ENCODE measurements at places on chromosomes 5 and 9. TPM values are rescaled to one million over a fixed set of nuclear protein-coding genes. Genes with fewer than 3 reads are reported as not detected.

Gene ANKRD18B
- total RNA-seq, result 1.9 TPM

Gene PNPLA7
- total RNA-seq, result 15.7 TPM

Gene PLEKHG4B
- not detected for total RNA-seq

Gene BTNL8
- not detected for total RNA-seq

- H3K27ac ChIP-seq, result no peak overlapping the region
- H3K27me3 ChIP-seq, result no peaks in the 10 kb centered on the region
- no peak for DNase-seq
- H3K36me3 ChIP-seq, result no peaks in the 10 kb centered on the region
These were observed 328 bp downstream of the CAMSAP1 start for GRCh38 chr9:135907006-135907430.

DNA sequence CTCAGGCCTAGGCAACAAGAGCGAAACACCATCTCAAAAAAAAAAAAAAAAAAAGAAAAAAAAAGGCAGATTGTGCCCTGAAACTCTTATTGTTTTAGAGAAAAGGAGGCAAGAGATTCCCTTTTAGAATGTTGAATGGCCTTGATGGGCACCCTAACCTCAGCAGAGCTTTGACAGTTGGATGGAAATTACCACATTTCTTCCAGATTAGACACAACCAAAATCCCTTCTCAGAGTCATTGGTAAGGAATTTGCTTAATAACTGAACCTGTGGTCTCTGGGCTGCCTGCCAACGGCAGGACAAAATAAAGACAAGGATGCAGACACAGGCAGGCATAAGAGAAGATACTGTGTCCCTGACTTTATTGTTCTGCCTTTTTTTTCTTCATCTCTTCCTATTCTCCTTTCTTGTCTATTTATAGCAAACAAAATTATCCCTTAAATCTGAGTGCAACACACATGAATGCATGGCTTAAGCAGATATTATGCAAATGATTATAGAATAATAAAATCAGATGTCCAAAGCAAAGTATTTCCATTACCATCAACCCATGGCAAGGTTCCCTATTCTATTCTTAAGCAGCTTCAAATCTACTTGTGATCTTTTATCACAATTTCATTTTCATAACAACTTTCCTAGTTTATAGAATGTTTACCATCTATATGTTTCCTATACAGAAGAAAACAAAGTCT lies 37.3 kb upstream of the TRIO start:
- no peak overlapping the region for H3K27ac ChIP-seq
- H3K36me3 ChIP-seq, result no peaks in the 10 kb centered on the region
- H3K4me3 ChIP-seq, result no peak overlapping the region
- no peak for DNase-seq

DNA sequence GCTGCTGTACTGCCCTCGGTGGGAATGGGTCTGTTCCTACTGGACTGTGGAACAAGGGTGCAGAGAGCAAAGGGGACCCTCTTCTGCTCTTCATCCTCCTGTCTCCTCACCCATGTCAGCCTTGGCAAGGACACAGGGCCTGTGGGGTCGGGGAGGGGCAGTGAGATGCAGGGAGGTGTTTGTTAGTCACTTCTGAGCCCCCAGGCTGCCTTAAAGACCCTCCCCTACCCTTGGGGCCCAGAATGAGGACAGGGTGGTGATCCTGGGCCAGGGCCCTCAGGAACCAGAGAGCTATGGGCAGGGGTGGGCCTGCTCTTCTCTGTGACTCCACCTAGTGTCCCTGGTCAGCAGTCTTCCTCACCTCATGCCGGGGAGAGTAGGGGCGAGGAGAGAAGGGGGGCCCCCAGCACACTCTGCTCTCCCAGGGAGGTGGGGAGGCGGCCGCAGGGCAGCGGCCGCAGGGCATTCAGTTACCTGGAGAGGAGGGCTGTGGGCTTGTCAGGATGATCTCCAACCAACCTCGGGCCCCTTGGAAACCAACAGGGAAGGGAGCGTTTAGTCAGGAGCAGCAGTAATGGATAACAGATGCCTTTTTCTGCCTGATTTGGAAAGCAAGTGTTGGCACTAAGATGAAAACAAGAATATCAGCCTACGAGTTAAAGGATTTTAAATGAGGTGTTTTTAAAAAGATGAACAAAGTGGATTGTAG lies 62.0 kb upstream of the GARNL3 start:
- H3K27ac ChIP-seq, result no peak overlapping the region
- H3K4me3 ChIP-seq, result no peak overlapping the region
- H3K4me1 ChIP-seq, result peaks cover 10% of the 10 kb centered on the region

DNA sequence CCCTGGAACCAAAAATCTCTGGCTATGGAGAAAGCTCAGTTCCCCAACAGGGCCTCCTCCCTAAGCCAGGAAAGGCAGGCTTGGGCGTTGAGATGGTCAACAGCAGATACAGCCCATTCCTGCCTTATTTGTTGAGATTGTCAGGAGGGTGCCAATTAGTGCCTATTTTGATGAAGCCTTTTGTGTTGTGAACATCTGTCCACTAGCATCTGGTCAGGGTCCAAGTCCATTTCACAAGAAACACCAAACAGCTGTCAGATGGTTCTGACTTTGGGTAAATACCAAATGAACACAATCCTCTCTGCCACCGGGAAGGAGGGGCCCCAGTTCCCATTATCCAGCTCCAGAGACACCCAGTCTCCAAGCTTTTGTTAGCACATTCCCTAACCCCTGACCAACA lies 19.9 kb downstream of the SEMA6A start:
- DNase-seq, result no peak
- no peaks in the 10 kb centered on the region for H3K4me1 ChIP-seq
- H3K4me3 ChIP-seq, result no peak overlapping the region
- no peaks in the 10 kb centered on the region for H3K36me3 ChIP-seq
- no peak overlapping the region for H3K27ac ChIP-seq
- no peaks in the 10 kb centered on the region for H3K27me3 ChIP-seq

GRCh38 chr9:90287567-90288274 lies 354.9 kb downstream of the DIRAS2 start:
- no peaks in the 10 kb centered on the region for H3K36me3 ChIP-seq
- no peak overlapping the region for H3K4me3 ChIP-seq
- no peaks in the 10 kb centered on the region for H3K27me3 ChIP-seq
- H3K4me1 ChIP-seq, result no peaks in the 10 kb centered on the region
- no peak for DNase-seq
- H3K27ac ChIP-seq, result no peak overlapping the region

GRCh38 chr5:329121-329735 lies 7.7 kb downstream of the AHRR start:
- DNase-seq, result no peak
- H3K4me3 ChIP-seq, result no peak overlapping the region
- no peaks in the 10 kb centered on the region for H3K36me3 ChIP-seq
- no peaks in the 10 kb centered on the region for H3K27me3 ChIP-seq

- no peaks in the 10 kb centered on the region for H3K4me1 ChIP-seq
- H3K36me3 ChIP-seq, result no peaks in the 10 kb centered on the region
- no peak within 1 kb of the TSS for H3K4me3 ChIP-seq
- DNase-seq, result no peak
These were observed at the start of gene SLC27A6 for GRCh38 chr5:128965011-128965637. Gene SLC27A6, plus strand, starts transcription at chr5:128965488. Its CDS starts 650 bp downstream, at chr5:128966138.

DNA sequence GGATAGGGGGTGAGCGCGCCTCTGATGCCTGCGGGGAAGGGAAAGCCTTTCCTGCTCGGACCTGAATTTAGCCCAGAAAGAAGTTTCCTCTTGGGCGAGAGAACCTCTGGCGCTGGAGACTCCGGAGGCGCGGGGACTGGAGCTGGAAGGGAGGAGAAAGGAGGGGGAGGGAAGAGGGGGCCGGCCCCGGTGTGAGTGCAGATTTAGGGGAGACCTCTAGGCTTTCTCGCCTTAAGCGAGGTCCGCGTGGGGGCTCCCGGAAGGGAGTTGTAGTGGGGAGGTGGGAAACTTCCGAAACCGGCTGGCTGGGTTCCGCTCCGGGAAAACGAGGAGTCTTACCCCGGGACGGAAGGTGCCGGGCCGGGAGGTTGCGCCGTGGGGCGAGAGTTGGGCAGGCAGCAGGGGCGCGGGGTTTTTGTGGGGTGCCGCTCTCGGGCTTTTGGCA lies 1.3 kb downstream of the PCSK5 start:
- peak overlapping the region; percentile 58 for H3K4me3 ChIP-seq
- no peaks in the 10 kb centered on the region for H3K36me3 ChIP-seq
- H3K27me3 ChIP-seq, result no peaks in the 10 kb centered on the region

- no peak overlapping the region for H3K27ac ChIP-seq
- H3K4me1 ChIP-seq, result no peaks in the 10 kb centered on the region
- no peaks in the 10 kb centered on the region for H3K27me3 ChIP-seq
These were observed 356.1 kb downstream of the TRIM32 start for GRCh38 chr9:117043159-117043558.

DNA sequence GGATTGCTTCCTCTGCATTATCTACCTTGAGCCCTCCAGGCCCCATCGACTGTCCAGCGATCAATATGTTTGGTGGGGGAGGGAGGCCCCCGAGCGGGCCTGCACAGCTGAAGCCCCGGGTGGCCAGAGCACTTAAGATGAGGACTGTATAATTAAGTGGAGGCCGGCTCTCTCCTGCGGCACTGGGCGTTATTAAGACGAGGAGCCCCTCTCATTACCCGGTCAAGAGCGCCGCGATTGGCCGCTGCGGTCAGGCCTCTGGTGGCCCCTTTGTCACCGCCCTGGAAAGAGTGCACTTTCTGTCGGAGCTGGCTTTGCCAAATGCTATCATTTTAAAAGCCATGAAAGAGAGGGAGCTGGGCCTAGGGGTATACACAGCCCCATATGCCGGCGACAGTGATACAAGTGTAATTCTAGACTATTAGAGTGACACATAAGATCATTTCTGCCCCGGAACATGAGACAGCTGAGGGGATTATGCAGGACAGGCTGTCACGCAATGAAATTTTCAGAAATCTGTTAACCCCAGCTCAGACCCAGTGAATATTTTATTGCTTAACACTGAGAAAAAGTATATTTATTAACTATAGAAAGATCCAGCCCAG lies 106.3 kb upstream of the IRX1 start:
- no peaks in the 10 kb centered on the region for H3K4me1 ChIP-seq
- H3K27me3 ChIP-seq, result no peaks in the 10 kb centered on the region
- no peak overlapping the region for H3K4me3 ChIP-seq
- H3K27ac ChIP-seq, result no peak overlapping the region
- DNase-seq, result no peak

DNA sequence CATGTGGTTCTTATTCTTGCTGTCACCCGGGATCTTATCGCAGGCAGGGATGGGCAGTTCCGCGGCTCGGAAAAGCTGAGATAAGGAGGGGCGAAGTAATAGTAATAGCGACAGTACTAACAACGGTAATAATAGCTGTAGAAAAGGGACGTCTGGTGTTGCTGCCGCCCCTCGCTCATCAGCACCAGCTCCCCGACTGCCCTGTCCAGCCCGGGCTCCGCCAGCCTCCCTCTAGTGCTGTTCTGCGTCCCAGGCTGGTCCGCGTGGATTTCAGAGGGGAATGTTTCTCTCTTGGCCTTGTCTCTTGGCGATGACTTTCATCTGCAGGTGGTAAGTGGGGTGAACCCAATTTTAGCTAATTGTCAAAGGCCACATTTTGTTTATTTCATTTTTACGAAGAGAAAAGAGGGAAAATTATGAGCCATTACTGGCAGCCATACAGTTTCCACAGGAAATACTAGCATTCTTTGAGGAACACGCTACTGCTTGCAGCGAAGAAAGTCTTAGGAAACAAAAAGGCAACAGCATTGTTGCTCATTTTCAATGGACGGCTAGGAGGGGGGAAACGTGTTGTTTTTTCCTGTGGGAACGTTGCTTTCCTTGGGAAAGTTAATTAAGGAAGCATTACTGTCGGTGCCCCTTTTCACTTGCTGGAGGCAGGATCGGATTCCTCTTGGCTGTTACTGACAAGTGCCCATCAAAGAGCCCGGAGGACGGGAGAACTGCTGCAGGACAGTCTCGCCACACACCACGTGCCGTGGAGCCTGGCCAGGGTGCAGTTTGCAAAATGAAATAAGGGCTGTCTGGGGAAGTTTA lies 762 bp downstream of the SNCAIP start:
- H3K36me3 ChIP-seq, result no peaks in the 10 kb centered on the region
- H3K4me3 ChIP-seq, result no peak overlapping the region
- DNase-seq, result no peak
- peaks cover 8% of the 10 kb centered on the region for H3K4me1 ChIP-seq
- peaks cover 17% of the 10 kb centered on the region for H3K27me3 ChIP-seq

Data from CD4-positive, alpha-beta memory T cell (primary cell).